ENCODE measurements at places on chromosomes 1 and 21.

GRCh38 chr1:182121787-182122186, 60.3 kb upstream of the ZNF648 start:
- DNase-seq, result no peak

DNA sequence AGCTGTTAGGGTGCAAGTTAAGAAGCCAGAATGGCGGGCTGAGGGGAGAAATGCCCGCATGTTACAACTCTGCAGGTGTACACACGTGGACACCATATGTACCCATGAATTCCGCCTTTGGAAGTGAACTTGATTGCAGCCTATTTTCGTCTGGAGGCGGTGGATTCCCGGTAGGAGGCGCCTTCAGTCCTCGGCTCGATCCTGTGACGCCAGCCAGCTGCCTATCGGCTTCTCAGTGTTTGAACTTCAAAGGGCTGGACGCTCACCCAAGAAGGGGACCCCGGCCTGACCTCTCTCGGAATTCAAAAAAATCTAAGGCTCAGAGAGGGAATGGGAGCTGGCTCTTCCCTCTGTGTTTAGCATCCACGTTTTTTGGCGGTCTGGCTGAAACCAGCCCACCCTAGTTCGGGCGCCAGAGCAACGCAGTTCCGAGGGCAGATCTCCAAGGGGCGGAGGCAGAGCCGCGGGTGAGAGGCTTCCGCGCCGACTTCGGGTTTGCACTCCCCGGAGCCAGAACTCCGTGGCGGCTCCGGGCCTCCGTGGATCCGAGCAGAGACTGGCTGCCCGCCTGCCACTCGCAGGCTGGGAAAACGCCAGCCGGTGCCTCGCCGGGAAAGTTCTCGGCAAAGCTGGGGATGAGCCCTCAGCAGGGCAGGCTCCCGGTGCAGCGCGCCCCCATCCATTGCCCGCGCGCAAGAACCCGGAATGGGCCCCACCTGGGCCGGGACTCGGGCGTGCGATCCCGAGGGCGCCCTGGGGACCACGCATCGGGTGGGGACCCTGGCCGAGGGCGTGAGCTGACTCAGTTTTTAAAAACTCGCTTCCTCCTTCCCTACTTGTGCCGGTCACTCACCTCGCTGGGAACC, 996 bp upstream of the TMEM51 start:
- peak; percentile 73 for DNase-seq

- DNase-seq, result peak; percentile 90
Observed at GRCh38 chr1:121558514-121558913, 373.7 kb downstream of the SRGAP2C start.

- no peak for DNase-seq
Observed at GRCh38 chr1:53315046-53315445, 12.8 kb downstream of the LRP8 start.

DNA sequence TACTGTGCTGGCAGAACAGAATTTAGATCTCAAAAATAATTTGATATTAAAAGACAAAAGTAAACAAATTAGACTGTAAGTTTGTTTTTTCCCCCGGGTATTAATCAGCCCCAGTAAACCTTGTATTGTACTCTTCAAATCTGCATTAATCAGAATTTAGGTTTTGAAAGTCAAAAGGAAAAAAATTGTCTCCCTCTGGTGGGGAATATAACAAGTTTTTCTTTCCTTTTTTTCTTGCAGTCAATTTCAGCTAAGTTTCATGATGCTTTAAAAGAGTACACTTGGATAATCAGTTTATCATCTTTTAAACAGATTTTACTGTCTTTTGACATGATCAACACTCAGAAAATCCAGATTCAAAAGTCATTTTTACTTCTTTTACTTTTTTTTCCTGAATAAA, 134.5 kb upstream of the PKN2 start:
- DNase-seq, result no peak

DNA sequence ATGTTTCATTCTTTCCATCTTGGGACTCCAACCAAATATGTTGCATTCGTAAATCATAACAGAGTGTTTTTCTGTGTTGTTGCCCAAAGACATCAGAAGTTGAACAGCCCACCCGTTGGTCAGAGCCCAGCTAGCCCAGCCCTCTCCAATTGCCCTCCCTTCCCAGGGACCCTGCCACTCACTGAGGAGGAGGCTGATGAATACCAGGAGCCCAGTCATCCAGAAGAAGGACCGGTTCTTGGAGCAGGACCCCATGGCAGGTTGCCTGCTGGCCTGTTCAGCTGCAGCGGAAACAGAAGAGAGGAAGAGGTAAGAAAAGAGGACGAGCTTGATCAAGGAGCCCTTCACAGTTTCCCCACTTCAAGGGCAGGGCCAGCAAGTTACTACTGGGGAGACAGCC, 172.2 kb upstream of the ETV3 start:
- DNase-seq, result no peak

DNA sequence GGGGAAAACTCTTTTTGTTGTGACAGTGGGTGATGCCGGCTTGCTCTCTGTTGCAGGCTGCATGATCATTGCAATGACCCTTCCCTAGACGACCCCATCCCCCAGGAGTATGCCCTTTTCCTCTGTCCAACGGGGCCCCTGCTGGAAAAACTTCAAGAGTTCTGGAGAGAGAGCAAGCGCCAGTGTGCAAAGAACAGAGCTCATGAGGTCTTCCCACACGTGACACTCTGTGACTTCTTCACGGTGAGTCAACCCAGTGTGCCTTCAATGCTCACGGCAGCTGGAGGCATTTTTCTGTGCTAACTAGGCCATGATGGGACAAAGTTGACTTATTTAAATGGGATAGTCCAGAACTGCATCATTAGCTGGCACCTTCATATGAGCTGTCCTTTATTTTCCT, 5.7 kb downstream of the UBASH3A start:
- no peak for DNase-seq

GRCh38 chr1:248821101-248821500, 4.6 kb downstream of the SH3BP5L start:
- DNase-seq, result peak; percentile 53

GRCh38 chr1:67534627-67535065, 104.4 kb upstream of the SERBP1 start:
- DNase-seq, result no peak

GRCh38 chr1:237730826-237731350, 159.8 kb downstream of the ZP4 start:
- no peak for DNase-seq

DNA sequence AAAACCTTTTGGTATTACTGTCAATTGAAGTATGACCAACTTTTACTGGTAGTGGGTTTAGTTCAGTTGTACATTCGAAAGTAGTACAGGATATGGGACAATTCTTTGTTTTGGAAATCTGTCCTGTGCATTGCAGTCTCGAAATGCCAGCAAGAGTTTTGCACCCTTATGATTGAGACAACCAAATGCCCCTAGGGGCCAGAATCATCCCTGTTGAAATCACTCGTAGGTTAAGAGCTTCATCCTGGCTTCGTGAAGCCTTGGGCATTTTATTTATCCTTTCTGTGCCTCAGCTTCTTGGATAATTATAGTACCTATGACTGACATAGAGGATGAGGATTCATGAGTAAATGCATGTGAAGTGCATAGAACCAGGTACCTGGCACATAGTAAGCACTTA, 2.4 kb upstream of the GOLT1A start:
- no peak for DNase-seq

DNA sequence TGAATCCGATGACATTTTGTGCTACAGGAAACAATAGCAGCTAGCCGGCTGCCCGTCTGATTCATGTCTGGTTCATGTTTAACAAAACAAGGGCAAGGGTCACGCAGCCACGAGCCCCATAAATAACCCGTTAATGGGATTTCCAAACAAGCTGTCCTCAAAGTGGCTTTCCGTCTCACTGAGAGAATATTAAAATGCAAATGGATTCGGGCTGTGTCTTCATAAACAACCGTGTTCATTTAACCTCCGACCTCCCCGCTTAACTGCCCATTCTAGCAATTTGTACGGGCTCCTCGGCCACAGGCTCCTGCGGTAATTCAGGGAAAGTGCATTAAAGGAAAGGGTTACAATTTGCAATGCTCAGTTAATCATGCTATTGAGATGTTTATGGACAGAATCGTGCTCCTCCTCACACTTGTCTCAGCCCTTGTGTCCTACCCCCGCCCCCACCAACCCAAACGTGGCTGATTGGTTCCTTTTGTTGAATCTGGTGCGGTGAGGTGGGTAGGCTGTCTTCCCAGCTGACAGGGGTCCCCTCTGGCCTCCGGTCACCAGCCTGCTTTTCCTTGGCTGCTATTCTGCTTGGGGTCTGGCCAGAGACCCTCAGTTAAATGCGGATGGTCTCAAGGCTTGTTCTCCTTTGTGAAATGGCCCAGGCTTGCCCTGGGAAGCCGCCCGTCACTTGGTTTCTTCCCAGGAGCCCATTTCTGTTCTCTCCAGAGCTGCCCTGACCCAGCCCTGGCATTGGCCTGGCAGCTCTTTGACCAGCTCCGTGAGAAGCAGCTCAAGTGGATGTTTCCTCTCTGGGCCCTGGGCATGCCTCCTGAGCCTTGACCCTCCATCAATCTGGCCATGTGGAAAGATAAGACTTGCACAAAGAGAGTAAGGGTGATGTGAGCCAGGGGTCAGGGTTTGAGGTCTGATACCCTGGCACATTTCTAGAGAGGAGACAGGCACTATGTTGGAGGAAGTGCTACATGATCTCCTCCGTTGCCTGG, 200.7 kb upstream of the POU3F1 start:
- DNase-seq, result peak; percentile 8

DNA sequence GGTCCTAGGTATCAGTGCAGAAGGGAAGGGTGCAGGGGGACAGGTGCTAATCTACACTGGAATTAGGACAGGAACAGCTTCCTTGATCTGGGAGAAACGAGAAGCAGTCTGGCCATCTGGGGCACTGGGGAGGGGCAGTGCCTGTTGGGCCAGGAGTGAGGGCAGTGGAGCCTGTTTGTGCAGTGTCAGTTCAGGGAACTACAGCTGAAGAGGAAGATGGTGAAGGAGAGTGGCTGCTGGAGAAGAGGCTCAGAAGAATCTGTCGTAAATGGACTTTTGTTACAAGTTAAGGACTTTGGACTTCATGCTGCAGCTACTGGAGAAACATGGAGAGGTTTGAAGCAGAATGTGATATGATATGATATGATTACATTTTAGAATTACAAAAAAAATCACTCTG, 3.2 kb upstream of the TNFSF4 start:
- no peak for DNase-seq

DNA sequence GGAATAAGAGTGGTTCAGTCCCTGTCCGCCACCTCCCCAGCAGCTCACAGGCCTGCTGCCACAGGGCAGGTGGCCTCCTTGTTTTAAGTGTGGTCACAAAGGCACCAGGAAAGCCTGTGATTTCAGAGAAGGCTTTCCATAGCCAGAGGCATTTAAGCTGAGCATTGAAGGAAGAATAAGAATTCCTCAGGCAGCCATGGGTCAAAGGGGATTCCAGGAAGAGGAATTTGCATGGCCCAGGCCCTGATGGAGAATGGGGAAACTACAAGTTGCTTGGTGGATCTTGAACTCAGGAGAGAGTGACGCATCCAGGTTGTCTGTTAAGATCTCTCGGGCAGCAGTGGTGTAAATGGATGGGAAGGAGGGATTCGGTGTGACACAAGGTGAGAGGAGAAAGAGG, 66.7 kb downstream of the KLHDC7A start:
- DNase-seq, result no peak

DNA sequence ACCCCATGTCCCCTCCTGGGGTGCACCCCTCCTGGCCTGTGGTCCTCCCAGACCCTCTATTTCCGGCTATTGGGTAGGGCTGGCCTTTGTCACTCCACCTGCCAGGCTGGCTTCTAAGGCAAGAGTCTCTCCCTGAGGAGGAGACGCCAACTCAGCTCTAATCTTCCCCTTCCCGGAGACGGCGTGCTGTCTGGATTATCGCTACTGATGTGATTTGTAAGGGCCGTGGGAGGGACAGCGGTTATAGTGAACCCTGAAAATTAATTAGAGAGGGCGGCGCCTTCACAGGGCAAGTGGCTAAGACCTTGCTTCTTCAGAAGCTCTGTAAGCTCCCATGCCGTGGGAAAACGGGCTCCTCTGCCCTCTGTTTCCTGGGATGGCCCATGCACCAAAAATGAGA, 207.0 kb upstream of the VAMP3 start:
- DNase-seq, result no peak

GRCh38 chr21:44426663-44427191, 28.6 kb upstream of the LRRC3 start:
- no peak for DNase-seq

- peak; percentile 70 for DNase-seq
Observed at GRCh38 chr1:9201401-9202239, 33.0 kb upstream of the H6PD start.

- DNase-seq, result peak; percentile 84
Observed at GRCh38 chr1:168320800-168321450, 40.2 kb downstream of the TBX19 start.

DNA sequence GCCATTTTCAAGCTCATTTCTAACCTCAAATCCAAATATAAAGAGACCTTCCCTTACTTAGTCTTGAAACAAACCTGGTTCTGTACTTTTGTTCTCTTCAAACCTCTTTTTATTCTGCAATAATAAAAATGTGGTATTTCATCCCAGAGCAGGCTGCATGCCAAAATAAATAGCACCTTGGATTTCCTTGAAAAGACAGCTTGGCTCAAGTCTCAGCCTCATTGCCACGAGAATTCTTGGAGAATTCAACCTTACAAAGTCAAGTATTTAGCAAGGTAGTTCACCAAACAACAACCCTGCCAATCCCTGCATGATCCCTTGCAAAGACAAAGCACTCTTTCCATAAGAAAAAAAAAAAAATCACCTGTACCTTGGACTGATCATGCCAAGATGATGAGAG, 33.8 kb downstream of the KANK4 start:
- DNase-seq, result no peak

DNA sequence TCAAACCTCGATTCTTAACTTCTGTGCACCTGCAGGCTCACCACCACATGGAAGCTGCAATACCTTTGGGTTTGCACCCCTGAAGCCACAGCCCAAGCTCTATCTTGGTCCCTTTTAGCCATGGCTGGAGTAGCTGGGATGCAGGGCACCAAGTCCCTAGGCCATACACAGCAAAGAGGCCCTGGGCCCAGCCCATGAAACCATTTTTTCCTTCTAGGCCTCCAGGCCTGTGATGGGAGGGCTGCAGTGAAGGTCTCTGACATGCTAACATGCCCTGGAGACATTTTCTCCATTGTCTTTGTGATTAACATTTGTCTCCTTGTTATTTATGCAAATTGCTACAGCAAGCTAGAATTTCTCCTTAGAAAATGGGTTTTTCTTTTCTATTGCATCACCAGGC, 79.2 kb downstream of the PRRX1 start:
- no peak for DNase-seq

DNA sequence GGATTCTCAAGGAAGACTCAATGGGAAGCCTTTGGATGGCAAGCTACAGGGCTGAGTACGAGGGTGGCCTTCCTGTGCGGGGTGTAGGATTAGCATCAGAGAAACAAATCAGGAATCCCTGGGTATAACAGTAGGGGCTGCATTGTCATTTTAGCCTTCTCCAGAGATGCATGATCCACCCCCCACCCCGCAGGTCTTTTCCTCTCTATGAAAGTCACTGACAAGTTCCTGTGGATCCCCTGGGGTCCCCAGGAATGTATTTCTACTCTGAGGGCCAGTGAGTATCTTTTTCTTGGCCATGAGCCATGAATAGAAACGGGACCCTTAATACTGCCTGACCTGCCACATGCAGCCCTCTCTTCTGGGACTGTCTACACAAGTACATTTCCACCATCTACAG, 473.0 kb upstream of the VAMP3 start:
- DNase-seq, result no peak

GRCh38 chr1:227415115-227415790, 97.0 kb upstream of the CDC42BPA start:
- DNase-seq, result no peak

GRCh38 chr1:229759586-229759985, 133.5 kb downstream of the URB2 start:
- no peak for DNase-seq

GRCh38 chr1:58038574-58038973, 508.0 kb downstream of the OMA1 start:
- no peak for DNase-seq

All from stromal cell of bone marrow (primary cell).